Left ventricle myocardium inferior (tissue), 1 donor: ENCODE measurements at places on chromosomes 7 and 10. TPM values are rescaled to one million over a fixed set of nuclear protein-coding genes. Genes with fewer than 3 reads are reported as not detected.
A peak's percentile ranks its signal among the peaks of the same experiment; 100 is the strongest.

The ANKRD2 gene
- 969 TPM for total RNA-seq

The IKZF1 gene
- total RNA-seq, result 2.1 TPM

The UCN3 gene
- total RNA-seq, result not detected

The INHBA gene
- 8.6 TPM for total RNA-seq

The TMEM72 gene
- not detected for total RNA-seq

The AIMP2 gene
- total RNA-seq, result 49.1 TPM

The ADIRF gene
- total RNA-seq, result 41.1 TPM

The CCSER2 gene
- 175 TPM for total RNA-seq

The MINDY4 gene
- 3.8 TPM for total RNA-seq

The CCDC172 gene
- not detected for total RNA-seq

The PRKCQ gene
- 0.16 TPM for total RNA-seq

The MYOF gene
- total RNA-seq, result 43.6 TPM

The PHF14 gene
- total RNA-seq, result 13.0 TPM

DNA sequence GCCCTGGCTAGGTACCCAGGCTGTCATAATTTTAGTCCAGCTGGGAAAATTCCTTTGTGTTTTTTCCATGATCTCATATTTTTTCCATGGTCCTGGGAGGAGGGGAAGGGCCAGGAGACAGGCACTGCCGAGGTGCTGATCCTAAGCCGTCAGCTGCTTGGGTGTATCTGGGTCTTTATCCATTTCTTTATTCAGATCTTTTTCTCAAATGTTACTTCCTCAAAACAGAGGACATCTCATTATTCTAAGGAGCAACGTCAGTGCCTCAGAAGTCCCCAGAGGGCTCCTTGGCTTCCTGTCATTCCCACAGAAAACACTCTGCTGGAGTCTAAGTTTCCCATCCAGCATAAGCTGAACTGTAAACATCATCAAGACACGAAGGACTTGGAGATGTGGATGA is 2.8 kb upstream of the OR6V1 start:
- DNase-seq, result peak; percentile 53

DNA sequence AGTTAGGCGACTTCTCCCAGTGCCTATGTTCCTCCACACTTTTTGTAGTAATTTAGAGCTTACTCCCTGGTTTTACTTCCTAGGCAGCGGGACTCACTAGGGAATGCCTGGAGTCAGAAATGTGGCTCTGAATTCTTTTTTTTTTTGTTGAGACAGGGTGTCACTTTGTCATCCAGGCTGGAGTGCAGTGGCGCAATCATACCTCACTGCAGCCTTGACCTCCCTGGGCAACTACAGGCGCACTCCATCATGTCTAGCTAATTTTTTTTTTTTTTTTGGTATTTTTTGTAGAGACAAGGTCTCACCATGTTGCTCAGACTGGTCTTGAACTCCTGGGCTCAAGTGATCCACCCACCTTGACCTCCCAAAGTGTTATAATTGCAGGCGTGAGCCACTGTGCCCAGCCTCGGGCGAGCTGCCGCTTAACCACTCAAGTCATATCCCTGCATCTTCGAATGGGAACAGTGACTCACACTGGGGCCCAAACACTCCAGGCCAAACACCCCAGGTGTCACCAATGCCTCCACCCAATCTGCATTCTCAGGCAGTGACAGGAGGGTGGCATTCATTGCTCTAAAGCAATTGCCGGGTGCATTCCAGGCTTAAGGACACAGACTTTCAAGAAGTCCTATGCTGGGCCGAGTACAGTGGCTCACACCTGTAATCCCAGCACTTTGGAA is 19.6 kb downstream of the RGS10 start:
- DNase-seq, result no peak

DNA sequence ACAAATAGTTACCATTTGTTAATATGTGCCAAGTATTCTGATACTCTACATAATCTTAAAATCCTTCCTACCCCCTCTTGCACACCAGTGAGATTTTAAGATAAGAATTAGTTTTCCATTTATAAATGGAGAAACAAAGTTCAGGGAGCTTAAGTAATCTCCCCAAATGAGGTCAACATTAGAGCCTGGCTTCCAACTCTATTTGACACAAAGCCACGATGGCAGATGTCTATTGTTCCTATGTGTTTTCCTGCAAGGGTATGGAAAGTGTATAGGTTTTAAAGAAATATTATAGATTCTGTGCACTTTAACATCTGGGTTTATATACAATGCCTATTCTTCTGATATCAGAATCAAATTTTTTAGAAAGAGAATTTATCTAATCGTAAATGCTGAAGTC is 143.9 kb upstream of the SEMA3C start:
- DNase-seq, result no peak

DNA sequence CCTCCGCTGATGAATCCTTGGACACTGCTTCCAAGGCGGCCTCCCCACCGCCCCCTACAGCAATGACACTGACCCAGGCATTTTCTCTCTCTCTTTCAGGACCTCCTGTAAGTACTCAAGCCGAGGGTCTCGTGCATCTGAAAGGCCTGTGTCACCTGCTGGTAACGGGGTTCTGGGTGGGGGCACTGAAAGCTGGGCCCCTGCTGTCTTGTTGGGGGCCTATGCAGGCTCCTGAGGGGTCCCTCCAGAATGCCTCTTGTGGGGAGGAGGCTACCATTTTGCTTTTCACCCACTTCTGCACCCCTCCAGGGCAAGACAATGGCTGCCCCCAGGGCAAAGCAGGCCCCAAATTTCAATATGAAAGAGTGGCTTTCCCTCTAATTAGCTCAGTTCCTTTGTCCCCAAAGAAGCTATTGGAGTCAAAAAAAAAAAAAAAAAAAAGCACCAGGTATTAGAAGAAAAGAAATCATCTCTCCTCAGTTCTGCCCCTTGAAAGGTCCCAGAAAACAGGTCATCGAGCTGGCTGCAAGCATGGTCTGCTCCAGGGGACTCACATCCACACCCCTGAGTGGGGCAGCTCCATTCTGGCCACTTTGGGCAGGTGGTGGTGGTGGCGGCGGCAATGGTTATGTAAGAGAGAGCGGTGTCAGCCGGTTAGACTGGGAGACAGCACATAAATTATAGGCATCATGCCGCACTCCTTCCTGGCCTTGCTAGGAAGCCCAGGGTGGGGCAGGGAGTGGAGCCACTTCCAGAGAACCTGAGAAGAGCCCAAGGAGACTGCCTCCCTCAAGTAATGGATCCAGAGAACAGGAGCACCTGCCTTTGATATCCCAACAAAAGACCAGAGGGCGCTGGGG is 66.2 kb downstream of the COL13A1 start:
- DNase-seq, result no peak

GRCh38 chr10:81215498-81215897 is 659.5 kb upstream of the NRG3 start:
- no peak for DNase-seq

GRCh38 chr7:146366938-146367337 is 250.3 kb downstream of the CNTNAP2 start:
- DNase-seq, result no peak

DNA sequence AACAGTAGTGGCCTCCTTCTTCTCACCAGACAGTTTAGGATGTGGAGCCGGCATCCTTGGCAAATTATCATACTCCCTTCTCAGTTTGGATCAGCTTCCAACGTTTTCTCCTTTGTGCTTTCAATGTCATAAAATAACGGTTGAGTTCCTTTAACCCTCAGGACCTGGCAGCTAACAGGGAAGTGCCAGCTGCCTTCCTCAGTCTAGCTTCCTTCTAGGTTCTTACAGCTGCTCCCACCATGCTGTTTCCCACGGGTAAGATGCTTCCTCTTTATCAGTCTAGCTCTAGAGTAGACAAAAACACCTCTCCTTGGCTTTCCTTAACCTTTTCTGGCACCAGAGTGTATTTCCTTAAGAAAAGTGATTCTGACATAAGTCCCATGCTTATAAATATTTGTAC is 33.2 kb downstream of the BLVRA start:
- DNase-seq, result no peak

DNA sequence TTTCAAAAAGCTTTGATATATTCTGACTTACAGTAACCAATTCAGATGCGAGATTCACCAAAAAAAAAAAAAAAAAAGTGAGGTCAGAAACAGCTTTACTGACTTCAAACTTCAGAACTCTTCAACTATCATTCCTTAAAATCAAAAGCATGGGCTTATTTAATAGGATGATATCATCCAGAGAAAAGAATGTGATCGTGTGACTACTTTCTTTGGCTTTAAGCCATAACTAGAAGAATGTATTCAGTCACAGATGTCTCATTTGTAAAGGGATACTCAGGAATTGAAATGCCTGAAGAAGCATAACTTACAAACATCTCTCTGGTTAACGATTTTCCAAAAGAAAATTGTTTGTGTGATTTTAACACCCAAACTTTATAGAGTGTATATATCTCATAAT is 11.5 kb downstream of the TPK1 start:
- DNase-seq, result no peak

- DNase-seq, result peak; percentile 77
Observed at GRCh38 chr10:128210215-128211063, 84.2 kb upstream of the MKI67 start.

DNA sequence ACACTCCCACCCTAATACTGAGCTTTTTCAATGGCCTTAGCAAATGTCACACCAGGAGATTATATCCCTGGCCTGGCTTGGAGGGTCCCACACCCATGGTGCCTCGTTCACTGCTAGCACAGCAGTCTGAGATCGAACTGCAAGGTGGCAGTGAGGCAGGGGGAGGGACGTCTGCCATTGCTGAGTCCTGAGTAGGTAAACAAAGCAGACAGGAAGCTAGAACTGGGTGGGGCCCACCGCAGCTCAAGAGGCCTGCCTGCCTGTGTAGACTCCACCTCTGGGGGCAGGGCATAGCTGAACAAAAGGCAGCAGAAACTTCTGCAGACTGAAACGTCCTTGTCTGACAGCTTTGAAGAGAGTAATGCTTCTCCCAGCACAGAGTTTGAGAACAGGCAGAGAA is 338.9 kb upstream of the MBL2 start:
- no peak for DNase-seq

DNA sequence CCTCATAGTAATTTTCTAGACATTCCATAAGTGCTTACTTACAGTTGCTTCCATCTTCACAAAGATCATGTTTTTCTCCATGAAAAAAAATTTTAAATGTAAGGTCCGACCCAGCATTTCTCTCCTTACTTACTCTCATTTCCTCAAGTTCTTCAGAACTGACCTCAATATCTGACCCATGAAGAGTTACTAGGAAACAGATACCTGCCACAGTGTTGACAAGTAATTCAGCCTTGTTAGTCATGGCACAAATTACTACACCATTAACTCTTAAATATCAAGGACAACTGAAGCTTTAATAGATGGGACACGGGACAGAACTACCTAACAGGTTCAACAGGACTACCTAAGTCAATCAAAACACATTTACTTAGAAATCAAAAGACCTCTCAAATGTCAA is 316.2 kb downstream of the POM121L12 start:
- DNase-seq, result no peak

DNA sequence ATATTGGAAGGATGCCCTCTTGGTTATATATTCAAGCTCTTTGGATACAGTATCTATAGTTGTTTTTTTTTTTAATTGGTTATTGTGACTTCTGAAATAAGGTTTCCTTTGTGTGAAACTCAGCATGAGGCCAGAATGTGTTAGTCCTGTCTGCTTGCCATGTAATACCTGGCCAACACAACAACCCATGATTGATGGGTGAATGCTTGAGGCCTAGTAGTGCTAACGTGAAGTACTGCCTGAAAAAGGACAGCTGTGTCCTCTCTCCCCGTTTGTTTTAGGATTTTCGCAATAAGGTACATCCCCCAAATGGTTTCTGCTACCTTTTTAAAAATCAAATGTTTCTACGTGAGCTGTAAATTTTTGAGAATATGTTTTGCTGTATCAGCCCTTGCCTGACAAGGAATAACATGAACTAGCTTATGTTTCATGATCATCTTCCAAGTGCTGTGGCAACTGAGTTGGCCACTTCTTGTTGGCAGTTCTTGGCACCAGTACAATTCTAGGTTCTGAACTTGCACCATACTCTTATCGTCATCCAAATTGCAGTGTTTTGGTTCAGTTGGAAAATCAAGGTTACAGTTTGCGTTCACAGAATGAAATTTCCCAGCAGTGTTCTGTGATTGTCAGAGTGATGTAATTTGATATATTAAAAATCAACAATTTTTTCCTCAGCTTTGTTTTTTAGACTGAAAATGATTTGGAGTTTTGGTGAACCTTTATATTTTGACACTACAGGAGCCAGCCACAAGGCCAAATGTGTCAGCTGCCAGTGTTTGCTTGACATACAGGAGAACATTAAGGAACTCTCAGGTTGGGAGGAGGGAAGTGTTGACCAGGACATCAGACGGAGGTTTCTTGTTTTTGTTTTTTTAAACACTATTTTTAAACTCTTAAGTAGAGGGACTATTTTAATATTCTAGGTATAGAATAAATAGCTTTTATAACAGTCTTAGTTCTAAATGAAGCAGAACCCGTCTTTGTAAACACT is 13.5 kb upstream of the ASCC1 start:
- no peak for DNase-seq

- DNase-seq, result peak; percentile 24
Observed at GRCh38 chr10:95445837-95446486, 115.2 kb downstream of the SORBS1 start.

DNA sequence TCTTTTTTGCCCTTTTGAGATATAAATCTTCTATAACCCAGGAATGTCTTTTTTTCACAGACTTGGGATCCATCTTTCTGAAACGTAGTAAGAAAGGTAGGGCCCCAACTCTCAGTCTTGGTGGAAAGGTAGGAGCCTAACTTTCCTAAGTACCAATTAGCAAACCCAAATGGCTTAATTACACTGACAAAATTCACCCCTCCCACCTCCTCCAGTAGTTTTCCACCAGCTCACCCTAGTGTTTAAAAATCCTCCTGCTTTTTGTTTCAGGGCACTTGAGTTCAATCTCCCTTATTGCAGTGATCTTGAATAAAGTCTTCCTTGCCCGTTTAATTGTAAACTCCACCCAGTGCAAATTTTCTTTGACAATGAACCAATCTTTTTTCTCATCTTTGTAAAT is 600.0 kb downstream of the PHTF2 start:
- no peak for DNase-seq

DNA sequence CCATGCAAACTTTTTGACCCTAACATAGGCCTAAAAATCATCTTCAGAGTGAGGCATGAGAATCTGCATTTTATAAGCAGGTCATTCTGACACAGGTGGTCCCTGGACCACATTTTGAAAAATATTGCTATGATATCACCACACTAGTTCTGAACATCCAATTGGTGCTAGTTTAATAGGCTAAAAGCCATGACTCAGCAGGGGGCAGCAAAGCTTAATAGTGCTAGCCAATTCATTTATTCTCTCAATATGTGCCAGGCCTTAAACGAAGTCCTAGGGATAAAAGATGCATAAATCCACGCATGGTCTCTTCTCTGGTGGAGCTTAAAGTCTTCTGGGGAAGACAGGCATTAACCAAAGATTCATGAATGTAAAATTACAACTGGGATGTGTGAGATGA is 10.2 kb upstream of the SLC25A28 start:
- DNase-seq, result no peak

DNA sequence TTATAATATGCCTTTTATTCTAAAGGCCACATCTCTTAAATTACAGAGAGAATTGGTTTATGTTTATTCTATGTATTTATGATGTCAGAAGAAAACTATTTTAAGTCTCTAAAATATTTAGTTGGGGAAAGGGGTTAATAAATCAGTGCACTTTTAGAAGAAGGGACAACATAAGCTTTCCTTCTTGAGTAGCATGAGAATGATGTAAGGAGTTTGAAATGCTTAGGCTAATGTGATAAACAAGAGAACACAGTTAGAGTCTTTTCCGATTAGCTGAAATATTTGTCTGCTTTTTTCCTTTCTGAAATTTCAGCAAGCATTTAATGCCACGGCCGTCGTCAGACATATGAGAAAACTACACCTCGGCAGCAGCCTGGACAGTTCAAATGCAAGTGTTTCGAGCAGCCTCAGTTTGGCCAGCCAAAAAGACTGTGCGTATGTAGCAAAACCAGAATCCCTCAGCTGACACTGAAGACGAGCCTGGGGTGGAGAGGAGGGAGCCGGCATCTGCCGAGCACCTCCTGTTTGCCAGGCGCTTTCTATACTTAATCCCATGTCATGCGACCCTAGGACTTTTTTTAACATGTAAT is 176.2 kb downstream of the CCDC3 start:
- no peak for DNase-seq
